NCI-H1694 treated with DMSO at 0.1 percent for 48 hours (cell line): ENCODE measurements at places on chromosomes 7 and 10.

GRCh38 chr10:73647875-73648651 is 6.8 kb upstream of the MYOZ1 start:
- DNase-seq = no peak

DNA sequence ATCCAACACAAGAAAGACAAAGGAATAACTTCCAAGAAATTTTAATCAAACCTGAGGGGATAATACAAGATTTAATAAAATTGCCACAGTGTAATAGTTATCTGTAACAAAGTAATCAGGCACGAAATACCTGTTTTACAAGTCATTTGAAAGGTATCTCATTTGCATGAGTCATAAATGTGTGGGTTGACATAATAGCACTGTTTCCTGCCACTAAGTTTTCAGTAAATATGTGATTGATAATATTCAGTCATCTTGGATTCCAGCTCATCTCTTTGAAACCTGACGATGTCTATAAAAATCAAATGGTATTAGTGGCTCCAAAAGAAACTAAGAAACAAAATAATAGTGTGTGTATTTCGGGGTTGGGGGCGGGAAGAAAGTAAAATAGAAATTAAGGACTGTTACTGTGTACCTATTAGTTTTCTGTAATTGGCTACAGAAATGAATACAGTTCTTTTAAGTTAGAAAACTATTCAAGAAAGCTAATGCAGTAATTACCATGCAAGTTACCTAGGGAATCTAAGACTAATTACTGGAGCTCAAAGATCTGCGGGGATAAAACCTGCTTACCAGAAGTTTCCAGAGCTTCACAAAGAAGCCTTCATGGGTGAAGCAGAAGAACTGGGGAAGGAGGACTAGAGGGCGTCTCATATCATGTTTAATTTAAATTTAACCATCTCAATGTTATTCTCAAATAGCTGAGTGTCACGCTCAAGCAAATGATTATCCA is 100.7 kb downstream of the ST8SIA6 start:
- no peak for DNase-seq

GRCh38 chr7:153935095-153935494 is 117.1 kb upstream of the DPP6 start:
- no peak for DNase-seq

DNA sequence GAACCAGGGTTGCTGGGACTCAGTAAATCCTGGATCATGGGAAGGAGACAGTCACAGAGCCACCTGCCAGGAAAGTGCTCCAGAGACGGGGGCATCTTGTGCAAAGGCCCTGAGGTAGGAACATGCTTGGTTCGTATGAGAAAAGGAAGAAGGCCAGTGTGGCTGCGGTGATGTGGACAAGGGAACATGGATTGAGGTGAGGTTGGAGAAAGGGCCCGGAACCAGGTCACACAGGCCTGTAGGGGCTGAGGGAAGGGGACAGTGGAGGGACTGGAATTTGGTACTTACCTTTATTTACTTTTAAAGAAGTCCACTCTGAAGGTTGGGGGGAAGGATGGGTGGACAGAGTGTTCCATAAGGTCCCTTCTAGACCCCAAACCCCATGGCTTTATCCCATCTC is 32.9 kb upstream of the CXCL12 start:
- DNase-seq = no peak

- DNase-seq = no peak
These were observed 94.2 kb downstream of the ST7 start for GRCh38 chr7:117047496-117047895.

- DNase-seq = no peak
These were observed 661.9 kb downstream of the SORCS1 start for GRCh38 chr10:106502641-106503040.

GRCh38 chr10:112775892-112776674 is 174.0 kb upstream of the TCF7L2 start:
- no peak for DNase-seq

DNA sequence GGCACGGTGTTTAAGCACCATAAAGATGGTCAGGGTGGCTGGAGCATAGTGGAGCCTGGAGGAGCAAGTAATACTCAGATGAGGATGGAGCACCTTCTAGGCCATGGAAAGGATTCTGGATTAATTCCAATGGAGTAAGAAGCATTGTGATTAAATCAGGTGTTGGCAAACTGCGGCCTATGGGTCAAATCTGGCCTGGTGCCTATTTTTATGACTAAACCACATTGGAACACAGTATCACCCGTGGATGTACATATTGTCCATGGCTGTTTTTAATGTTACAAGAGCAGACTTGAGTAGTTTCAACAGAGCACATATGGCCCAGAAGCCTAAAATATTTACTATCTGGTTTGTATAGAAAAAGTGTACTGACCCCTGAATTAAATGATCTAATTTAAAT is 49.9 kb upstream of the TMEM248 start:
- no peak for DNase-seq

- no peak for DNase-seq
These were observed 99.1 kb downstream of the BMPR1A start for GRCh38 chr10:86855513-86855912.

DNA sequence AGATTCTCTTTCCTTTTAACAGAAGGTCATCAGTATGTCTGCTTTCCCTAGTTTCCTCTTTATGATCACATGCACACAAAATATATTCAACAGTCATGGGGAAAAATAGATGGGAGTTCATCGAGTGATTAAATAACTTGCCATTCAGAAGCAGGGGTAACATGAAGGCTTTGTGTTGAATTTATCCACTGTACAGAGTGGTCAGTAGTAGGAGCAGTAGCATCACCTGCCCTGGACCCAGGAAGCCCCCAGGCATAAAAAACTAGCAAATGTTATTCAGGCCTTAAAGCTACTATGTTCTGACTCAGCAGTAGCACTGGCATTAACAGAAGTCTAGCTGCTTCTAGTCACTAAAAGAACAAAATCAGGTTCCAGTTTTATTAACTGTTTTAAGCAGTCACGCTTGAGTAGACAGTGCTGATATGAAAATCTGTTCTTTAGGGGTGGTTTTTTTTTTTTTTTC is 31.4 kb upstream of the FAM133B start:
- DNase-seq = no peak

DNA sequence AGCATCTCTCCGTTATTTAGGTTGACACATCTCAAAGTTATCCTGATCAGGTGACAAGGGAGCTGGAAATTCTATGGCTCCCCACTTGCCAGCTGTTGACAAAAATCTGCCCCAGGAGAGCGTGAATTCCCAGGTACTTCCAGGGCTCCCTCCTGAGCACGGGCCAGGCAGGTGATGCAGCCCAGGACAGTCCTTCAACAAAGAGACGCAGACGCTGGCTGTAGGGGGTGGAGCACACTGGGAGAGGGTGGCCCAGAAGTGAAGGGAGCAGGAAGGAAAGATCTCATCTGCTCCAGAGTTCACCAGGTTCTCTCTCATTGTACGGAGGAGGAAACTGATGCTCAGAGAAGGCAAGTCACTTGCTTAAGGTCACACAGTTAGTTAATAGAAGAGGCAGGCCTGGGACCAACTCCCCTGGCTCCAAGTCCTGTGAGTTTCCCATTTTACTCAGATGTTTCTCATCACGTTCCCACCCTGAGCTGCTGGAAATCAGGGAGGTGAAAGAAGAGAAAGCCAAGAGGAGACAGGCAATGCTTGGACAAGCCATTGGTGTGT is 41.0 kb upstream of the CHST3 start:
- DNase-seq = no peak

GRCh38 chr7:107035446-107035845 is 9.1 kb upstream of the PRKAR2B start:
- DNase-seq = no peak

GRCh38 chr7:80731281-80731680 is 92.8 kb downstream of the CD36 start:
- DNase-seq = no peak

GRCh38 chr7:10588084-10588483 is 385.6 kb upstream of the PHF14 start:
- no peak for DNase-seq

GRCh38 chr10:78045237-78045636 is 11.6 kb downstream of the RPS24 start:
- no peak for DNase-seq

- no peak for DNase-seq
These were observed 33.7 kb downstream of the DDC start for GRCh38 chr7:50531401-50531911.

DNA sequence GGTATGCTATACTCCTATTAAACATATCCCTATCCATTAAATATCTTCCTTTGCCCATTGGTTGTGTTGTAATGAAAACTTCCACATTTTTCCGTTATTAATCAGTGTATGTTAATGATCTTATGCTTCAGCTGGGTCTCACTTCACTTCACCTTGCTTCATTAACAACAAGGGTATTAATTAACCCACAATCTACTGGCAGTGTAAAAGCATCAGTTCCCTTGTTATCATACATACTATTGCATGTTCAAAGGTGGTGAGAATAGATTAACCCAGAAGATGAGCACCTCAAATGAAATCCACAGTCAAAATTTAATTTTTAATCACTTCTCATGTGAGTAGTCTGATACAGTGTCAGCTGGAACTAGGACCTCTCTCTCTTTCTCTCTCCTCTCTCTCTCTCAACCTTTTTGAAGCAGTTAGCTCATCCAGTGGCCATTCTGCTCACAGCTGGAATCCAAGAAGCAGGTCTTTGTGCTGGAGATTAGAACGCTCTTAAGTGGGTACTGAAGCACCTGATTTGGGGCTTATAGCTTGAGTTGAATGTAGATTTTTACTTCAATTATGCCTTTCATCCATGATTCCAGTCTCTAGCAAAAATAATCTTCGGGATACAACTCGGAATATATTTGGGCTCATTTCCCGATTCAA is 172.3 kb downstream of the RAPGEF5 start:
- DNase-seq = no peak

GRCh38 chr10:73554721-73555120 is 36.4 kb downstream of the USP54 start:
- no peak for DNase-seq

DNA sequence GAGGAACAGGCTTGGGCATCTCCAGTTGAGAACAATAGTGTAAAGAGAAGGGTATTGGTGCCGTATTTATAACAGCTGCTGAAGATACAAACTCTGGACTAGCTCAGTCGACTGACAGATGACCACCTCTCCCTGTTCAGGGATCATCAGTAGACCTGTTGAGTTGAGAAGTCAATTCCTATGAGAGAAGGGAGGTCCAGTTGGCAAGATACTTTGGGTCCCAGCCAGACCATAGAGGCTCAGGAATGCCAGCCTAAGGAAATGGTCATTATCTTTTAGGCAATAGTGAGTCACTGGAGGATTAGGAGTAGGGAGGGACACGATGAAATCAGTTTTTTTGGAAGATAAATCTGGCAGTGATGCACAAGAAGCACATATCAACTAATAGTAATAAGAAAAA is 202.9 kb downstream of the TRIL start:
- DNase-seq = no peak

DNA sequence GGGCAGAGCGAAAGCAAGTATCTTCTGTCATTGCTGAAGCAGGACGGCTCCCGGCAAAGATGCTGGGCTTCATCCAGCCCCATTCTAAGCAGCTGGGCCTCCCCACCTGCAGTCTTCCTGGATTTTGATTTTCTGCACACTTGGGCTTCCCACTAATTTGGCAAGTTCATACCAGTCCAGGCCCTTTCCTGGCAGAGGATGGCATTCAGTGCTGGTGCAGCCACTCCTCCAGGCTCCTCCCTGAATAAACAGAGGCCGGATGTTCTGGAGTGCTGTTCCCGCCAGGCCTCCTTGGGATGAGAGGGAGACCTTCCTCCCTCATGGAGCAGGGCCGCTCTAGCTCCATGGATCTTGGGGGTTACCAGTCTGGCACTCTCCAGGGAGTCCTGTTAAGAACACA is 3.4 kb downstream of the BAG3 start:
- no peak for DNase-seq

DNA sequence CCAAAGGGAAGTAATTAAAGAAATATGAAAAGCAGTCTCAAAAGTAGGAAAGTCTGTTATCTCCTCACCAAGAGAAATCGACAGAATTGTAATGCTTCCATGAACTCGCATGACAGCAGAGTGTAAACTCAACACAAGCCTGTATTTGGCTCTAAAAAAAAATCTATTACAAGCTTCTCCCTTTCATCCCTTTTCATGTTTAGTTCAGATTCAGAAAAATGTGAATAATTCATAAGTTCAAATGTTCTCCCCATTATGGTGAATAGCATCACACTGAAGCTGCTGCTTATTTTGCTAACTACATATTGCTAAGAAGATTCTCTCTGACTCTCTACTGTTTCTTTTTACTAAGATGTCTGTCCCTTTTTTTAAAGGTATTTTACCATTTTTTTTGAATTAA is 910.3 kb upstream of the MBL2 start:
- no peak for DNase-seq

DNA sequence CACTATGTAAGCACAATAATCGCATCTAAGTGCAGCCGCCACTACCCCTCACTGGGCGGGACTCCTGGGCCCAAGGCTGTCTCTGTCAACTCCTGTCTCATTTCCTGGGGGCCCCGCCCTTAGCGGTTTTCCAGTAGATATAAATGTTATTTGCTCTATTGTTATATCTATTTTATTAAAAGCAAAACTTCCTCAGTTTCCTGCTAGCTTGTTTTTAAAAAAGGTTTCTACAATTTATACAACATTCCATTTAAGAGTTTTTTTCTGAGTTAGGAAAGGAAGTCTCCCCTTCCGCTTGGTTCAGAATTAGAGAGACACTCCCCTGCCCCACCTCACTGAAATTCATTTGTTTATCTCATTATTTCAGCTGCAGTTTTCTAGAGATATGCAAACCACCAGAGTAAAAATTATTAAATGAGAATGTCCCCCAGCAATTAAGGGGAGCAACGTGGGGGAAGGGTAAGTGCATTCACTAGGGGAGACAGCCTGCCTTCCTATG is 82.7 kb downstream of the RAMP3 start:
- DNase-seq = no peak

DNA sequence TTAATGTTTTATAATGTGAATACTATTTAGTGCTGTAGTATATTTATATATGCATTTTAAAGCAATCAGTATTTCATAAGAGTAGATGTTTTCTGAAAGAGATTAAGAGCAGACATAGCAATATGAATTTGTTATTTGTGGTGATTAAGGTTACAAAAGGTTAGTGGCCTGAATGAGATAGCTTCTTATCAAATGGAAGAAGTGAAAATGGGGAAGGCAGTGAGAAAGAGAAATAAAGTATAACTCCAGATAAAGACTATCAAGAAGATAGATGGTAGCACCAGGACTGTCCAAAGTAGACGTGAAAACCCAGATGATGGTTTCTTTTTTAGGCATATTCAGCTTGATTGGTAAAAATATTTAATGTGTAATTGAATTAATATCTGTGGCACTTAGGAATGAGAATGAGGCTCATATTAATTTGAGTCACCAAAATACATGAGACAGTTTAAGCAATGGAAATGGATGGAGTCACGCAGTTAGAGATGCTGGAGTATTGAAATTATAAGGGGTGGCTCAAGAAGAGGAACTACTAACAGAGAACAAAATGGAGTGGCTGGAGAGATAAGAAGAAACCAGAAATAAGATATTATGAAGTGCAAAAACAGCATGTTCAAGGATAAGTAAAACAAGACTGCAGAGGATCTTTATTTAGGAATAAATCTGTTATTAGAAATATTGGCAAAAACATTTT is 288.0 kb upstream of the SEMA3C start:
- DNase-seq = no peak

- DNase-seq = no peak
These were observed 9.4 kb downstream of the NODAL start for GRCh38 chr10:70432101-70432500.

- no peak for DNase-seq
These were observed 40.4 kb downstream of the HDAC9 start for GRCh38 chr7:18535810-18536415.

GRCh38 chr7:11355399-11356005 is 381.8 kb downstream of the PHF14 start:
- no peak for DNase-seq

- no peak for DNase-seq
These were observed 2.2 kb downstream of the MAFK start for GRCh38 chr7:1532456-1533254.

- no peak for DNase-seq
These were observed 13.2 kb upstream of the PWWP2B start for GRCh38 chr10:132383751-132384196.
